ENCODE measurements at places on chromosomes 4 and X.

GRCh38 chr4:85676850-85677590 lies 202.1 kb downstream of the ARHGAP24 start:
- no peak for DNase-seq

DNA sequence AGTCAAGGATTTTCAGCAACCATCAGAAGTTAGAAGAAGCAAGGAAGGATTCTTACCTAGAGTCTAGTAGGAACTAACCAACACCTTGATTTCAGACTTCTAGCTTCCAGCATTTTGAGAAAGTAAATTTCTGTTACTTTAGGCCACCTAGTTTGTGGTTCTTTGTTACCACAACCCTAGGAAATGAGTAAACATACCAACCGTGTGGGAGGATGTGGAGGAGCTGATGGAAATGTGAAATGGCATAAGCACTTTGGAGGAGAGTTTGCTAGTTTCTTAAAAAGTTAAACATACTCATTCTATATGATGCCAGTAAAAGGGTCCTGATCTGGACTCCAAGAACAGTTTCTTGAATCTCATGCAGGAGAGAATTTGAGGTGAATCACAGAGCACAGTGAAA lies 679.4 kb downstream of the PDHA2 start:
- DNase-seq: no peak

GRCh38 chrX:55702671-55703070 lies 14.9 kb upstream of the RRAGB start:
- DNase-seq: no peak

GRCh38 chrX:114591121-114591520 lies 7.2 kb downstream of the HTR2C start:
- DNase-seq: no peak

DNA sequence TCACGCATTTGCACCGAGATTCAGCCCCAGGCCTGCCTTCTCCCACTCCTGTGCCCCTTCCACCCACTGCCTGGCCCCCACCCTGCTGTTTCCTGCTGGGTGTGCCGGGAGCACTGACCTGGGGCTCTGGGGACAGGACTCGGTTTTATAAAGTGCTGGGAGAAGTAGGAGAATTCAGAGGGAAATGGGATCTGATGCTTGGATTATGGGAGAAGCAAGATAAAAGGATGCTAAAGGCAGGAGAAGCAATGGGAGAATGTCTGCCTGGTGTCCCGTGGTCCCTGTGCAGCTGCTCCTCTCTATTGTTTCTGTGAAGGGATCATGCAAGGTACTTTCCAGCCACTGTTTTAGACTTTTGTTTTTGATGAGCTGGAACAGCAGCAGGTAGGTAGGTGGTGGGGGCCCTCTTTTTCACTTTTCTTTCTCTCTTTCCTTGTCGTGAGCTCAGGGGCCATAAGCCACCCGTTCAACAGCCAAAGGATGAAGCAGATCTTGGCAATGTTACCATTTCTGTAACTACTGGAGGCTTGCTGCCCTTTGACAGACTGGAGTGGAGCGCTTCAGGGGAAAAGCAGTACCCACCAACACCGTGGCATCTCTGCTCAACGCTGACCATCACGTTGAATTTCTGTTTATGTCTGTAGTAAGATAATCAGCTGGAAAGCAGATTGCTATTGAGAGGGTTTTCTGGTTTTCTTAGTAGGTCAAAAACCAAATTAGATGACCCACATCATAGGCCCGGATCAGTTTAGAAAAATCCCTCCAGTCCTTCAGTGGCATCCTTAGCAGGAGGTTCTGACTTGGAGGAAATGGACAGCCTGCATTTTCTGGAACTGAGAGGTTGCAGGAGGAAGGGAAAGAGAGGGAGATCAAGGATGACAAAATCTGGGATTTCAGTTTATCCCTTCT lies 63.8 kb upstream of the ENPP6 start:
- no peak for DNase-seq
